ENCODE measurements at places on chromosomes 12 and 14.

DNA sequence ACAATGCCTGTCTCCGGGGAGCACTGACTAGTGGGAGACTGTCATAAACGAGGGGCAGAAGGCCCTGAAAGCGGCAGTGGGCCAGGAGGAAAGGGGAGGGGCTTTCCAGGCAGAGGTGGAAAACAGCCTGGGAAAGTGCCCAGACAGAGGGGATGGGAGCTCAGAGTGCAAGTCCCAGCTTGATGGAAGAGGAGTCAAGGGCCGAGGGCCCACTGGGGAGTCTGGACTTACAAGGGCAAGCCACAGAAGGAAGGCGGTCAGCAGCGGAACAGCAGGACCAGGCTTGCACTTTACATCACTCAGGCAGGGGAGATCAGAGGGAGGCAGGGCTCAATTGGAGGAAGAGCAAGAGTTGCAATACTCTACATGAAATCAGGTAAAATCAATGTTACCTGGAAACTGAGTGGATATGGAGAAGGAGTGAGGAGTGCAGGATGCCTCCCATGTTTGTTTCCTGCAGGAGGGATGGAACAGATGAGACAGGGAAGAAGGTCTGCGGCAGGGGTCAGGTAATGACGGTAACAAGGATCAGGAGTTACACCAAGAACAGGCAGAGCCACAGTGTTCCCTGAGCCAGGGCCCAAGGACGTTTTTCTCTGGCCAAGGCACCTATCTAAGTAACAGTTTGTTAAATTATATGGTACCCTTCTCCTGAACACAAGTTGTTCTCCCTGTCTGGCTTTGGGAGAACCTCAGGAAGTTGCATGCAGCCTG lies 23.8 kb downstream of the PXN start:
- DNase-seq = no peak

DNA sequence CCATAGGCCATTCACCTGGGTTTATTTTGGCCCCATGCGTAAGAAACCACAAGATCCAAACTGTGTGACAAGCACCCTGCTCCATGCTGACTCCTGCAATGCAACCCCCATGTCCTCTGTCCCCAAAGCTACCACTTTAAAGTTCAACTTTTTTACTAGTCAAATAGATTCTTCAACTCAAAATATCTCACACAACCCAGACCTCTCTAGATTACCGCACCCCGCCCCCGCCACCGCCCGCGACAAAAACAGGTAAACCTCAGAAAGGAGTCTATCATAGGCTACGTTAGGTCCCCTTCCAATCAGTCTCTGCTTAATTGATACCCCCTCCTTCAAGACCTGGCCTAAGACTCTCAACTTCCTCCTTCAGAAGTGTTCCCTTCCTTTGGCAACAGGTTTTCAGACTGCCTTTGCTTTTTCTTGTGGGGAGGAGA lies 2.2 kb downstream of the ZFP36L1 start:
- DNase-seq = peak; percentile 85

GRCh38 chr12:54419088-54419887 lies at the start of gene ITGA5:
TSS of gene ITGA5 (minus strand) at chr12:54419266. CDS start at chr12:54419198, 68 bp downstream.
- peak; percentile 53 for DNase-seq

- no peak for DNase-seq
These were observed 37.7 kb downstream of the BEST3 start for GRCh38 chr12:69661386-69661785.

- DNase-seq = peak; percentile 2
These were observed 497.4 kb downstream of the NPAS3 start for GRCh38 chr14:33435911-33436689.

DNA sequence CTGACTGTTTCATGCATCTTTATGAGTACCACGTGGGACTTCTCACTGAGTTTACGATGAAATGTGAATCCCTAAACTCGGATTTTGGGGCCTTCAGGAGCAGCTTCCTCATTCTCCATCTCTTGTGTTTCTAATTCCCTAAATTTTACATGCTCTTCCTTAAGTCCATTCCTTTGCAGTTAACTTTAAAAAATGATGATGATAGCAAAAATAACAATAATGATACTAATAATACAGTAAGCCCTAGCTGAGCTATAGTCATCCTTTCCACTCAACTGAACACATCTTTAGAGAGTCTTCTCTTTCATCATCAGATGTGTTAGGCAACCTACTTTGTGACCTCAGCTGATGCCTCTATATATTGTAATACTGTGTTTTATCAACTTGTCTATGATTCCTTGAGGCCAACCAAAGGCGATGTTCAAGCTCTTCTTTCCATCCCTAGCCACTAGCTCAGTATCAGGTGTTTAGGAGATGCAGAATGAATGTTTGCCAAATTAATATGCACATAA lies 1196.4 kb downstream of the VRK1 start:
- DNase-seq = no peak

- DNase-seq = no peak
These were observed 282.9 kb upstream of the FLRT2 start for GRCh38 chr14:85247071-85247470.

GRCh38 chr12:124469193-124469888 lies 98.1 kb downstream of the NCOR2 start:
- DNase-seq = peak; percentile 55

- no peak for DNase-seq
These were observed 34.9 kb downstream of the ZDHHC17 start for GRCh38 chr12:76798864-76799263.

GRCh38 chr14:90444077-90444696 lies 47.4 kb downstream of the CALM1 start:
- no peak for DNase-seq

DNA sequence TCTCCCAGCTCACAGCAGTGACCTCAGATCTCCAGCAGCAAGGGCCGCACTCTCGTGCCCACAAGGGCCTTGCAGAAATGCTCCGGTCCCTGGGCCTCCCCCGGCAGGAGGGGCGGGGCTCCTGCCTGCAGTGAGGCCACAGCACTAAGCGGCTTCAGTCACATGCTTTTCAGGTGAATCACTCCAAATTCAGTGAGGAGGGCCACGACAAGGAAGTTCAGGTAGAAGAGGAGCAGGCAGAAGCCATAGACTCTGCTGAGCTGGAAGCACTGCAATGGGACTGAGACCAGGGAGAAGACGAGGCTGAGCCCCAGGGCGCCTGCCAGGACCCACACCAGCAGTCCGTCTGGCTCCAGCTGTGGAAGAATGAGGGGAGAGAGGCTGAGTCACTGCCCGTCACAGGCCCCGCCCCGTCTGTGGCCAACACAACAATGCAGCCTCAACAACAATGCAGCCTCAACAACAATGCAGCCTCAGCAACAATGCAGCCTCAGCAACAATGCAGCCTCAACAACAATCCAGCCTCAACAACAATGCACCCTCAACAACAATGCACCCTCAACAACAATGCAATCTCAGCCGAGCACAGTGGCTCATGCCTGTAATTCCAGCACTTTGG lies 35.2 kb downstream of the SLC8B1 start:
- DNase-seq = no peak

DNA sequence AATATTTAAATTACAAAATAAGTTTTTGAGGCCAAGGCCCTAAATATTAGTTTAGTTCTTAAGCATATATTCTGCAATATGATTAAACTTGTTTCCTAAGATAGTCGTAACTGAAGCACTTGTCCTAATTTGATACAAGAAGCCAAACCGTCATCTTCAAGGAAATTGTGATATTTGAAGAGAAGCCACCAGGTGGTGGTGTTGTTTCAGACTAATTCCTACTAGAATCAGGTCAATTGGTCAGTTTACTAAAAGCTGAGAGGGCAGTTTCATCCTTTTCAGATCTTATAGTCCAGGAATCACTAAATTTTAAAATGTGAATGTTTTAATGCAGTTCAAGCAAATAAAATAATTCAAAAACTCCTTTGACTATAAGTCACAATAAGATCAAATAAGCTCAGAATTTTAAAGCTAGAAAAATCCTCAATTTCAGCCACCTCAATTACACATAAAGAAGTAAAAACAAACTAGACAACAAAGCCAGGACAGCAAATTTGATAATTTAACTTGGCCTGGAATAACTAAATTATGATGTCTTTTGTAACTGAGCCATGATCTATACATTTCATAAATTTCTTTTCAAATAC lies 7.1 kb upstream of the ARL1 start:
- DNase-seq = peak; percentile 6

GRCh38 chr14:100982353-100982752 lies 78.8 kb upstream of the RTL1 start:
- no peak for DNase-seq

DNA sequence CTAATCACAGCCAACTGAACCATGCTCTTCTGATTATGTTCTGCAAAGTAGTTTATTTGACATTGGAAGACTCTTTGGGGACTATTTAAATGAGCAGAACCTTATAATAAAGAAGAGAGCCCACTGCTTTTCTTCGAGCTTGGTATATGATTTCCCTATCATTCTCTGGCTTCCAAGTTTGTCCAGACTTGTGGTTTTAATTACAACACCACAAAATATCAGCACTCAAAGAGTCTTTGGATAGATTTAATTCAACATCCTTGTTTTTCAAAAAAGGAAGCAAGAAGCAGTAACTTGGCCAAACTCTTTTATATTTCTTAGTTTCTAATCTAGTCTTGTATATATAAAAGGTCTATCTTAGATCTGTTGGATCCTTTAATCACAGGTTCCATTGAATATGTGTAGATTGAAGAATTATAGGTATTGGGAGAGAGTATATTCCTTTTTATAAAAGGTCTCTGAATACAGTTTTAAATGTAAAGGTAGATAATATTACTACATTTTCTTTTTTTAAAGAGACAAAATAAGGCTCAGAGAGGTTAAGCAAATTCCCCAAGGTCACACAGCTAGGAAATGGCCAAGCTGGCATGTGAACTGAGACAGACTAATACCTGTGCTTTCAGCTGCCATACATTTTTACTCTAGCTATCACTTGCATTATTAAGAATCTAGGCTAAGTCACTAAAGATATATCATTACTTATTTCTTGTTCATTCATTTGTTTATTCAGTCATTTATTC lies 172.8 kb downstream of the SSPN start:
- DNase-seq = no peak

GRCh38 chr14:101116065-101116464 lies 212.5 kb upstream of the RTL1 start:
- no peak for DNase-seq

DNA sequence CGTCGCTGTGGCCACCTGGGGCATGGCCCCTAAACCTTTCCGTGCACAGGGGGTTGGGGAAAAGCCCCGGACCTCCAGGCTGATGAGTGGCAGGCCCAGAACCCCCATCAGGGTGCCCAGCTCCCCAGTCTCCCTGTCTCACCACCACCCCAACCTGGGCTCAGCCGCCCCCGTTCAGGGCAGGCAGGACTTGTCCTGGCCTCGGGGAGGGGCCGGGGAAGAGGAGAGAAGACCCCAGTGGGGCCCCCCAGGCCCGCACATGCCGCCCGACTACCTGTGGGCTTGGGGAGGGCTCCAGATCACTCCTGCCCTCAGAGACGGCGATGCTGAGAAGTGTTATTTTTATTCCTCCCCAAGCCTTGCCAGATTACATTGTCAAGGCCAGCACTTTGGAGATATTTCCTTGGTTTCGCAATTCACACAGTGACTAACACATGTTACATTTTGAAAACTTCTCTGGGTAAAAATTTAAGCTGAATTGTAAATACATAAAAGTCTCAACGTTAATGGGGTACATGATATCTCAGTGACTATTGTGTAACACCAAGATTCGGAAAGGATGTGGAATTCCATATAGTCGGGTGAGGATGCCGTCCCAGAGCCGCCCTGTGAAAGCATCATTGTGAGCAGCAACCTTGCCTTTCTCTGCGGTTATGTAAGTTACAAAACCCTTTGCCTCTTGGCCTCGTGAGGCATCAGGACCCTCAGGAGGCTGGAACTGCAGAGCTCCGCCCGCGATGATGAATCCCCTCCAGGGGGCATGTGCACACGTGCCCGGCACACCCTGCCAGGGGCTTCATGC lies 85.6 kb upstream of the DIO3 start:
- no peak for DNase-seq

GRCh38 chr12:9351136-9351535 lies 142.9 kb upstream of the PZP start:
- no peak for DNase-seq

GRCh38 chr12:128829861-128830504 lies 6.2 kb upstream of the SLC15A4 start:
- DNase-seq = peak; percentile 32

- DNase-seq = no peak
These were observed 174.4 kb downstream of the NAV3 start for GRCh38 chr12:78005094-78005492.

GRCh38 chr12:109482491-109482890 lies 5.1 kb downstream of the UBE3B start:
- no peak for DNase-seq

GRCh38 chr14:100108042-100108825 lies 43.0 kb downstream of the EVL start:
- peak; percentile 94 for DNase-seq

- DNase-seq = no peak
These were observed 1072.5 kb upstream of the ATXN7L3B start for GRCh38 chr12:73465106-73465505.

DNA sequence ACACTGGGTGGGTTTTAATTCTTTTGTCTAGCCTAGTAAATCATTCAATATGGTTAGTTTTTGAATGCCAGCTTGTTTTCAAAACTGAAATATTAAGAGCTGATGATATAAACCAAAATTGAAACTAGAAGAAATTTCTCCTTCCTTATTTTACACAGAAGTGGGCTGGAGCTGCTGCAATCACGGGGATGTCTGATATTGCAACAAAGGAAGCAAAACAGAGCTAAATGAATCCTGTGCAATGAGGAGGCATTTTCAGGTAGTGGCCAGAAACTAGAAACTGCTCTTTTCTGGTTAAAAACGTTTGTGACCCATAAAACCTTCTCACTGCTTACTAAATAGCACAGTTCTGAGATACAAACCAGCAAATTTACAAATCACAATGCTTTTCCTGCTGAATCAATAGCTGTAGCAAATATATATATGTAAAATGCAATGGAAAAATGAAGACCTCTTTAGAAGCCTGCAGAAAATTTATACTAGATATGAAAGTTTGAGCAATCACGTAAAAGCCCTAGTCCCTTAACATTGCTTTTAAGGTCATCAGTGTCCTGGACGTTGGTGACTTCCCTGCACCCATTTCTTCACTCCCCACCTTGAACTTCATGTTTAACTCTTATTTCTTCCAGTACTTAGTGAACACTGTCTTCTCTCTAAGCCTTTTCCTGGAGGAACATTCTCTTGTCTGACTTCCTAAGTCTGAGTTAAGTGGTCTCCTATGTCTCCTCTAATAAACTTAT lies 15.9 kb upstream of the LRRK2 start:
- no peak for DNase-seq

- DNase-seq = no peak
These were observed 58.9 kb upstream of the TMTC2 start for GRCh38 chr12:82627799-82628198.

DNA sequence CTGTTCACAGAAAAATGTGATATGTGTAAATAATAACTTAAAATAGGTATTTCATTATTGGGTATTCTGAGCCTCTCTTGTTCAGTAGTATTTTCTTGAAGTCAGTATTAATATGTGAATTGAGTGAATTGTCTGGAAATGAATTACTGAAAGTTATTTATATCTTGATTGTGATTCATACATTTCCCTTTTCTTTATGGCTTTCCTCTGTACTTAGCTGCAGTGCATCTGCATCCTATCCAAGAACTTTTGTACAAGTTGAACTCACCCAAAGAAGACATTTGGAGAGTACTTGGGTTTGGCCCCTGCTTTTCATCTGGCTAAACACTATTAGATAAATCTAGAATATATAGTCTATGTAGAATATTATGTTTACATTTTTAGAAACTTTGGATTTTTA lies 326.0 kb downstream of the RAD51B start:
- DNase-seq = no peak

GRCh38 chr12:131063960-131064359 lies 110.3 kb downstream of the ADGRD1 start:
- DNase-seq = no peak
